CD8-positive, alpha-beta T cell (primary cell): ENCODE measurements at places on chromosomes 5 and 9. TPM values are rescaled to one million over a fixed set of nuclear protein-coding genes. Genes with fewer than 3 reads are reported as not detected.

DNA sequence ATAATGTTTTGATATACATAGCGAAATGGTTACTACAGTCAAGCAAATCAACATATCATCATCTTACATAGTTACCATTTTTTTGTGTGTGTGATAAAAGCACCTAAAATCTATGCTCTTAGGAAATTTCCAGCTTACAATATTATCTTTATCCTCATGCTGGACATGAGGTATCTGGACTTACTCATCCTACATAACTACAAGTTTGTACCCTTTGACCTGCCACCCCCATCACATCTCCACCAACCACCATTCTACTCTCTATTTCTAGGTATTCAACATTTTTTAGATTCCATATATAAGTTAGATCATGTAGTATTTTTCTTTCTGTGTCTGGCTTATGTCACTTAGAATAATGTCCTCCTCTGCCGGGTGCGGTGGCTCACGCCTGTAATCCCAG lies 79.9 kb downstream of the TAF11L14 start:
- no peak for DNase-seq

GRCh38 chr5:132233081-132233480 lies 5.4 kb upstream of the P4HA2 start:
- DNase-seq, result no peak

The TCF7 gene
- total RNA-seq, result 517 TPM

GRCh38 chr5:150763023-150763769 lies 4.4 kb upstream of the DCTN4 start:
- no peak for DNase-seq

- no peak for DNase-seq
These were observed 349.8 kb downstream of the ENC1 start for GRCh38 chr5:74290634-74291241.

DNA sequence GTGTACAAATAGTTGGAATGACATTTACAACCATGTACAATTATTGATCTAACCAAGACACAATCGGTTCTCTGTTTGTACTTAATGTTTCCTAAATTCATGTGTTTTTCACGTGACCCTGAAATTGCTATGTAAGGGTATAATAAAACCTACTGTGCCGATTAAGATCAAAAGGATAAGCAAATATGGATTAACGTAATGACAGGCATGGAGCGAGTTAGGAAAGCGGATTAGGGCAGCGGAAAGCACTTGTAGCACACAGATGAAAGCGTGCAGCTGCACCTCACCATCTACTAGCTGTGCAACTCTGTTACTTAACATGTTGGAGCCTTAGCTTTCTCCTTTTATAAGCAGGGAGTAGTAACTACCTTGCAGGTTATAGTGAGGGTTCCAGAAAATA lies 38.3 kb upstream of the ZFYVE16 start:
- no peak for DNase-seq

The MEIKIN gene
- total RNA-seq, result not detected

The FABP6 gene
- total RNA-seq, result not detected

GRCh38 chr5:1594357-1595106 lies 70.8 kb upstream of the LPCAT1 start:
- DNase-seq, result peak; percentile 89

DNA sequence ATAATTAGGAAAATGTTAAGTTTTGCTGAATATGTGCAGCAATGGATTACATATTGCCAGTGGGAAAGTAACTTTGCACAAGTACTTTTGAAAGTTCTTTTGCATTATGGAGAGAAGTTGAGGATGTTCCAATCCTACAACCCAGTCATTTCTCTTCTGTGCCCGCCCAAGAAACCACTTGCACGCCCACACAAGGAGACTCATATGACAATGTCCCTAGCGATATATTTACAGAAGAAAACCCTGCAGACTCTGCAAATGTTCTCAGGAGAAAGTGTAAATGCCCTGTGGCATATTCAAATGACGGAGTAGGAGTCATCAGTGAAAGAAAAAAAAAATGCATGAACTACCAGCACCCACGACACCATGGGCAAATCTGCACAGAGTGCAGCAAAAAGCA lies 356.5 kb downstream of the CTNND2 start:
- DNase-seq, result no peak

DNA sequence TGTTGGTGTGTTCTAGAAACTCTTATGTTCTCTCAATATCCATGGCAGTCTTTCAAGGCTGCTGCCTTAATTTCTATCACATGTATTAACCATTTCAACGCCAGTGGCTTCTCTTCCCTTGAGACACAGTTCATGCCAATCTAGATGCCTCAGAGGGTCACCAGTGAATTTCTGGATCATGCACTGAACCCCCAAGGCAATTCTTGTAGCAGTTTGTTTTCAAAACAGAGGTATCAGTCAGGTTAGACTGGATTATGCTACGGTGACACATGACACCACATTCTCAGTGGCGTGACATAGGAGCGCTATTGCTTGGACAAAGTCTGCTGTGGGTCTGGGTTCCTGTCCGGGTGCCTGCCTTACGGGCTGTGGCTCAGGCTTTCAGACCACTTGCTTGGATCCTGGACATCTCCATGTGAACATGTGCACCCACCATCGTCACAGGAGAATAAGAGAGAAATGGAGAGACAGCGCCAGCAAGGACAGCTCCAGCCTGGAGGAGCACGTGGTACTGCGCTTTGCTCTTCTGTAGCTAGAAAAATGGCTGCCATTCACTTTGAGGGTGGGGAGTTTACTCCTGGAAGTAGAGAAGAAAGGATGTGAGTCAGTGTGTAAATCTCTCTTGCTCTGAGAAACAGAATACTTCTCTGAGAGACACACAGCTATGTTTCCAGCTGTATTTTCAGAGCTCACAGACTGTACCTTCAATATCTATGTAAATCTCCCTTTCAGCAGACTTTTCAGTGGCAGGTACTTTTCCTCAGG lies 329.3 kb upstream of the ADCY2 start:
- no peak for DNase-seq

The SH3PXD2B gene
- 0.08 TPM for total RNA-seq

GRCh38 chr9:113626735-113627495 lies 163.4 kb downstream of the RGS3 start:
- no peak for DNase-seq

The POU5F2 gene
- total RNA-seq, result 0.56 TPM

DNA sequence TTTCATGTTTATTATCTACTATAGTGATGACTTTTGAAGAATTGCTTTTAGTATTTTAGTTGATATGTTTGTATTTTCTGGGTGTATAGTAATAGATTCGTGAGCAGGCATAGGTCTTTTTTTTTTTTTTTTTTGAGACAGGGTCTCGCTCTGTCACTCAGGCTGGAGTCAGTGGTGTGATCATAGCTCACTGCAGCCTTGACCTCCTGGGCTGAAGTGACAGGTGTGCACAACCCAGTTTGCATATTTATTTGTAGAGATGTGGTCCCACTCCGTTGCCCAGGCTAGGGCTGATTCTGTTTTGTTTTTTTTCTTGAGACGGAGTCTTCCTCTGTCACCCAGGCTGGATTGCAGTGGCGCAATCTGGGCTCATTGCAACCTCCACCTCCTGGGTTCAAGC lies 11.9 kb downstream of the ERBIN start:
- no peak for DNase-seq

The PDE6A gene
- total RNA-seq, result not detected

The UBE2D2 gene
- total RNA-seq, result 180 TPM

The PCDHGC3 gene
- total RNA-seq, result not detected

GRCh38 chr5:138912093-138912492 lies 37.0 kb upstream of the LRRTM2 start:
- no peak for DNase-seq

- no peak for DNase-seq
These were observed 250.9 kb downstream of the TMEM232 start for GRCh38 chr5:110475529-110475928.

DNA sequence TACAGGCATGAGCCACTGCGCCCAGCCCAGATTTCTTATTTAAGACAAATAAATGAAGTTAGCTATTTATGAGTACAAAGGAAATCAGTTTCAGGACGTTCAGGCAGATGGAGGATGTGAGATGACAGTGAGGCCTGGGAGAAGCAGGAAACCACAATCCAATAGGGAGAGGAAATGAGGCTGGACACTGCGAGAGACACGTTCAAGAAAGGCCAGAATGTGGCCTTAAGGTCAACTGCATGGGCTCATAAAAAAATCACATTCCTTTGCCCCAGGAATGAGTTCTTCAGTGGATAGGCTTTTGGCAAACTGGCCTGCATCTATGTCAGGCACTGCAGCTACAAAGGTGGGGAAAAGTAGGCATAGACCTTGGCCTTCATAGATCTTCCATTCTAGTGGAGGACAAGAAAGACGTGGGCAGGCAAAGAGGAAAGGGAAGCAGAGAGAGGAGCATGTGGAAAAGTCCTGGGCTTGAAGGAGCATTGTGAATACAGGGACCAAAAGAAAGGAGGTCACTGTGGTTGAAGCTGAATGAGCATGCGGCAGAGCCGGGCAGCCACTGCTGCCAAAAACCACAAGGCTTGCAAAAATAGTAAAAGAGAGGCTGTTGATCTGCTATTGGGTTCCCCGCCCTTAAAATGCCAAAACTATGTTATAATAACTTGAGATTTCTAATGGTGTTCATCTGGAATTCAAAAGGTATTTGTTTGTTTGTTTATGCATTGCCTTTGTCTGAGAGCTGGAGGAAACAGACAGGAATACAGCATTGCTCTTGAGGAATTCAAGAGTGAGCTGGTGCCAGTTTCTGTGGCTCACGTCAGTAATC lies 133.0 kb downstream of the GNA14 start:
- no peak for DNase-seq

- DNase-seq, result no peak
These were observed 9.7 kb upstream of the PDCD1LG2 start for GRCh38 chr9:5500441-5501235.

The SCGB3A2 gene
- total RNA-seq, result not detected

DNA sequence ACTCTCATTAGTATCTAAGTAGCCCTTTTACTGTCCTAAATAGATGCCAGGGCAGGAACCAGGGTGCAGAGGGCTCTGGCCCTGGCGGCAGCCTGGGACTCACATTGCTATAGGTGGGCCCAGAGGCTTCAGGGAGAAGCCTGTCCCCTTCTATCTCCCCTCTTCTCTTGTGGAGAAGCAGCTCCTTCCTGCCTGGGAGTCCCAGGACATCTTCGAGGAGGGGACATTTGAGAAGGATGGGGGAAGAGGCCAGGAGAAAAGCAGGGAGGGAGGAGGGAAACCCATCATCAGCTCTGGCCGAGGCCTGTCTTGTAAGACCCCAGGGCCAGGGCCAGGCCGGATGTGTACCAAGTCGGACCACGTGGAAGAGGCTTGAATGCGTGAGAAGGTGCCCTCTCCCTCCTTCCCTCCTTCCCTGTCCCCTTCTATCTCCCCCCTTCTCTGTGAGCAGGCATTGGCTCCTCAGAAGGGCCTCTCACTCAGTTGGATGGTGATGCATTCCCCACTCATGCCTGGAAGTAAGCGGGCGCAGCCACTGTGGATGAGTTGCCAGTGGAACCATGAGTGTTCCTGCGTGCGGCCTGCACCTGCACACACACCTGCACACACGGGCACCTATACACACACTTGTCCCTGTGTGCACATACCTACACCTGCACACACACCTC lies 20.7 kb upstream of the LPCAT1 start:
- no peak for DNase-seq

DNA sequence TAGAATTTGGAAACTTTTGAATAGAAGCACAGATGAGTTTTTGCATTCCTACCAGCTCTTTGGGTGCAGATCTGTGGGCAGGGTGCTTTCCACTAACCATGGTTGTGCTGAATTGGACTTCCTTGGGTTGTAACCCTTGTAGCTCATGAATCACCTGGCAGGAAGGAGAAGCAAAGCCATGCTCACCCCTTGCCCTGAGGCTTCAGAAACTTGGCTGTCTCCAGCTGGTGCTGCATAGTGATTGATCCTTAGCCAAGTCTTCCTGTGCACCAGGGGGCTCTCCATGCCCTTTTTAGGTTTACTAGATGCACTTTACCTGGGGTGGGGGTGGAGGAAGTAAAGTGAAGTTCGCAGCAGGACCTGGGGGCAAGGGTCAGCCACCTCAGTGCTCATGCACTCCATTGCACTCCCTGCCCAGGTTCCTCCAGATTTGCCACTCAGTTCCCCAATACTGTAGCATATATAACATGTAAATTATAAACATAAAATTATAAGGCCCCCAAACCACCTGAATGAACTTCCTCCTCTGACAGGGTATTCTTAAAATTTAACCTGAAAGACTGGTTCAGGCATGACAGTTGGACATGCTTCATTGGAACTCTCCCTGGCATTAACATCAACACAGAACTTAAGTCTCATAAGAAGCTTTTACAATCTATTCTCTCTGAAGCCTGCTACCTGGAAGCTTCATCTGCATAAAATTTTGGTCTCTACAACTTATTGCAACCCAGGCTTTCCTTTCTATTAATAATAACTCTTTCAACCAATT lies 25.8 kb upstream of the IFNA14 start:
- DNase-seq, result no peak

DNA sequence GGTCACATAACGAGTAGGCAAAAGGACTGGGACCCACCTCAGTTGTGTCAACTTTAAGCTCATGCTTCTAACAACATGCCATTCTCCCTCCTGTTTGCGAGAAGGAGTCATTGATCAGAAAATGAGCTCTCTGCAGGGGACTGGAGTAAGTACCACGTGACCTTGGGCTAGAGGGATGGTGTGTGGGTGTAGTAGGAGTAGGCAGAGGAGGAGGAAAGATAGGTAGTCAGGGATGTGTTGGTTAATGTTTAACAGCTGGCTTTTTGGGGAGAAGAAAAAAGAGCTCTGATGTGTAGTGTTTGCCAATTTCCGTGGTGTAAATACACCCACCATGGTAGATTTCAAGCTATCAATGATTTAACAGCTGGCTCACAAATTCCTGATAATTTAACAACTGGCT lies 160.3 kb upstream of the TBC1D2 start:
- no peak for DNase-seq

- DNase-seq, result no peak
These were observed 381.6 kb downstream of the TMEM38B start for GRCh38 chr9:106075960-106076327.

GRCh38 chr5:174493530-174493929 lies 230.9 kb upstream of the MSX2 start:
- DNase-seq, result no peak

DNA sequence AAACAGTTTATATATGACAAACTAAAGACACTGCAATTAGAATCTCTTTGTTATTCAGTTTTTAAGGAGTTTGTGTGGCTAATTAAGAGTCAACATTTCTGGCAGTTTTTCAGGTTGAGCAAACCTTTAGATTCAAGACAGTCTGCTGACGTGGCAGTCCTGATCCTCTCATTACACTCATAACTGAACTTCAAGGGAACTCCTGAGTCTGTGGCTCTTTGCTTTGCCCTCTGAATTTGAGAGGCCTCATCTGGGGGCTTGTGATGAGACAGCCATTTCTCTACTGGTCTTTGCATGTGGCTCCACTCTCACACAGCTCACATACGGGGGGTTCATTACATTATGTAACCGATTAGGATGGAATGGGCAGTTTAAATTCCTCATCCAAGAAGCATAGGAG lies 182.9 kb upstream of the MEF2C start:
- no peak for DNase-seq

The NCS1 gene
- total RNA-seq, result 2.6 TPM

GRCh38 chr5:132761321-132762240 lies 14.4 kb downstream of the CCNI2 start:
- no peak for DNase-seq

The RNF180 gene
- total RNA-seq, result not detected

DNA sequence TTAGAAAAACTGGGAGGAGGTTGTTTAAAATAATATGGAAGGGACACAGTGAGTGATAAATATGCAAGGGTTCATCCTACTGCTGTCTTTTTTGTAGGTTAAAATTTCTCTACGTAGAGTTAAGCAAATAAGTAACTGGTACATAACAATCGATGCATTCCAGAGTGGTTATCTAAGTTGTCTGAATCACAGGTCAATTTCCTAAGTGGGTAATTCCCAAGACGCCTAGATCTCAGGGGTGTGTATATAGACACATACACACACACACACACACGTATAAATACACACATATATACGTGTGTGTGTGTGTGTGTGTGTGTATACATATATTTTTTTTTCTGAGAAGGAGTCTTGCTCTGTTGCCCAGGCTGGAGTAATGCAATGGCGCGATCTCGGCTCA lies 22.3 kb downstream of the CAAP1 start:
- no peak for DNase-seq
